ENCODE measurements at places on chromosomes 5 and 9. TPM values are rescaled to one million over a fixed set of nuclear protein-coding genes. Genes with fewer than 3 reads are reported as not detected.

Gene HINT1
- total RNA-seq = 322 TPM

GRCh38 chr5:175447571-175447970 lies 3.6 kb upstream of the DRD1 start:
- DNase-seq = no peak

DNA sequence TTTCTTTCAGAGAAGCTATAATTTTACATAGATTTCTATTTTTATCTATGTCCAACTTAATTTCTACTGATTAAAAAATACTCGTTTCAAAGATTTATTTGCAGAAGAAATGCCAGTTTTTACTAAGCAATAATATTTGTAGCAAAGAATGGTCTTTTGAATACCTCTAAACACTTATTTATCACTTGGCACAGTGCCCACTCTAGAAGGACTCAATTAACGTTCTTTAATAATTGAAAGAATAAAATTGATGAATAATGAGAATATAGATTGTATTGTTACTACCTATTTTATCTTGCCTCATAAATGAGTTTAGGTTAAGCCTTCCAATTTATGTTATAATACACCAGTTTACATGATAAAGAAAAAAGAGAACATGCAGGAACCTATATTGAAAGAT lies 889.7 kb upstream of the CDH9 start:
- DNase-seq = no peak

- DNase-seq = no peak
Measured at GRCh38 chr9:80498001-80498555, 926.3 kb downstream of the TLE4 start.

- no peak for DNase-seq
Measured at GRCh38 chr9:32300373-32300772, 84.1 kb upstream of the ACO1 start.

All from activated naive CD4-positive, alpha-beta T cell treated with anti-CD3 and anti-CD28 coated beads, Interleukin-2, amount 50 U/mL, for 72 hours (primary cell).